T-helper 2 cell treated with Interferon-gamma antibody and Interleukin-4, amounts not matched to agents 5 μg/mL and 100 μg/mL, for 36 hours (primary cell): ENCODE measurements at places on chromosomes 3 and 15.

DNA sequence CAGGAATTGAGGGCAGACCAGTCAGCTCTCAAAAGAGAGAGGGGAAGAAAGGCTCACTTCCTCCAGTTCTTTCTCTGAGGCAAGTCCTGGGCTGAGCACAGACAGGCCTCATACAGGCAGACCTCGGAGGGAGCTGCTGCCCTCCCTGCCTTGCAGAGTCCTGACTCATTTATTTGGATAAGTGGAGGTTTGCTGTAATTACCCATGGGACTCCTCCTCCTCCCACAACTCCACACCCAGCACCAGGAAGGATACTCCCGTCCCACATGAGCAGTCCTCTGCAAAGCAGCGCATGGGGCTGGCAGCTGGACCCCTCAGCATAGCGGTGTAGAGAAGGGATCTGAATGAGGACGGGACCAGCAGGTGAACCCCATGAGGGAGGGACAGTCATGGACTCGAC is 13.4 kb upstream of the SCN10A start:
- peaks cover 7% of the 10 kb centered on the region for H3K4me1 ChIP-seq
- no peaks in the 10 kb centered on the region for H3K36me3 ChIP-seq
- H3K27me3 ChIP-seq, result no peaks in the 10 kb centered on the region
- H3K4me3 ChIP-seq, result no peak overlapping the region

DNA sequence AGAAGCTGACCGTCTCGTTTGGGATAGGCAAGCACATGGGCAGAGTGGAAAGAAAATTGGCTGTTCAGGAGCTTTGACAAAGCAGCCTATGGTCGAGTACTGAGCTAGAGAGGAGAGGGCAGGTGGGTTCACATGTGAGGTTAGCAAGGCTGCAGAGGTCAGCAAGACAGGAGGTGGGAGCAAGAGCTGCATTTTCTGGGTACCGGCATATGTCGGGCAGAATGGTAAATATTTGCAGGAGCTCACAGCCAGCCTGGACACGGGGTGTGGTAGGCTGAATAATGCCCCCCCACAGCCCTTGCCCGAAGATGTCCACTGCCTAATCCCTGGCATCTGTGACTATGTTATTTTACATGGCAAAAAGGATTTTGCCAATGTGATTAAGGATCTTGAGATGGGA is 8.3 kb downstream of the RARRES1 start:
- DNase-seq, result no peak
- peaks cover 15% of the 10 kb centered on the region for H3K36me3 ChIP-seq
- no peak overlapping the region for H3K4me3 ChIP-seq
- no peaks in the 10 kb centered on the region for H3K27me3 ChIP-seq

GRCh38 chr3:146682171-146682570 is 77.0 kb upstream of the PLSCR5 start:
- H3K36me3 ChIP-seq, result no peaks in the 10 kb centered on the region
- H3K4me1 ChIP-seq, result no peaks in the 10 kb centered on the region
- no peak overlapping the region for H3K27ac ChIP-seq
- no peak for DNase-seq
- H3K27me3 ChIP-seq, result no peaks in the 10 kb centered on the region

- no peak overlapping the region for H3K27ac ChIP-seq
- H3K36me3 ChIP-seq, result no peaks in the 10 kb centered on the region
- H3K4me1 ChIP-seq, result no peaks in the 10 kb centered on the region
These were observed 78.3 kb upstream of the CDIN1 start for GRCh38 chr15:36501063-36501678.

DNA sequence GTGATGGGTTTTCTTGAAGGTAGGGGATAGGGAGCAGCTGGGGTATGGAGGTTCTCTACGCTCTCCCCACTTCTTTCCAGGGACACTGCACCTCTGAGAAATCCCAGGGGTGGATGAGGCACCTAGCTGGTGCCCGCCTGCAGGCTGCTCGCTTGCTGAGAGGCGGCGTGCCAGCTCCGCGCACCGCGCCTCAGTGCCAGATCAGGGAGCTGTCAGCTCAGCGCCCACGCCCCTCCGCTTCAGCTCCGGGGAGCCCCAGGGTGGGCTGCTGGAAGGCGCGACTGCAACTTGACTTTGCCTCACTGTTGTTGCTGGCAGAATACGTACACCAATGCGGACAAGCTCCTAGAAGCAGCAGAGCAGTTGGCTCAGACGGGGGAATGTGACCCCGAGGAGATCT is 345.7 kb upstream of the UMPS start:
- no peak for DNase-seq
- H3K4me3 ChIP-seq, result no peak overlapping the region
- no peaks in the 10 kb centered on the region for H3K36me3 ChIP-seq
- H3K27ac ChIP-seq, result no peak overlapping the region

- no peaks in the 10 kb centered on the region for H3K36me3 ChIP-seq
- peaks cover 7% of the 10 kb centered on the region for H3K27me3 ChIP-seq
- no peak for DNase-seq
- H3K4me1 ChIP-seq, result peaks cover 27% of the 10 kb centered on the region
- H3K4me3 ChIP-seq, result no peak overlapping the region
- no peak overlapping the region for H3K27ac ChIP-seq
These were observed 17.1 kb upstream of the MRPS22 start for GRCh38 chr3:139326707-139327106.

DNA sequence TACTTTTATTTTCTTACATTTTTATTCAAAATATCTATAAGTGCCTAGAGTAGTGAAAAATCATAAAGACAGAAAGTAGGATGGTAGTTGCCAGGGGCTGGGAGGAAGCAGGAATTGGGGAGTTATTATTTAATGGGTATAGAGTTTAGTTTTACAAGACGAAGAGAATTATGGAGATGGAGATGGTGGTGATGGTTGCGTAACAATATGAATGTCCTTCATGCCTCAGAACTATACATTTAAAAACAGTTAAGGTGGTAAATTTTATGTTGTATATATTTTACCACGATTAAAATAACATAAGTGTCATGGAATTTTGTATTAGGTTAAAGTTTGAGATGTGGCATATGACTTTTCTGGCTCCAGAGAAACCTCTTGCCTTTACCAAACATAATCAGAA is 171.4 kb downstream of the MYRIP start:
- H3K36me3 ChIP-seq, result no peaks in the 10 kb centered on the region
- no peaks in the 10 kb centered on the region for H3K4me1 ChIP-seq
- H3K27ac ChIP-seq, result no peak overlapping the region
- DNase-seq, result no peak
- H3K27me3 ChIP-seq, result no peaks in the 10 kb centered on the region

DNA sequence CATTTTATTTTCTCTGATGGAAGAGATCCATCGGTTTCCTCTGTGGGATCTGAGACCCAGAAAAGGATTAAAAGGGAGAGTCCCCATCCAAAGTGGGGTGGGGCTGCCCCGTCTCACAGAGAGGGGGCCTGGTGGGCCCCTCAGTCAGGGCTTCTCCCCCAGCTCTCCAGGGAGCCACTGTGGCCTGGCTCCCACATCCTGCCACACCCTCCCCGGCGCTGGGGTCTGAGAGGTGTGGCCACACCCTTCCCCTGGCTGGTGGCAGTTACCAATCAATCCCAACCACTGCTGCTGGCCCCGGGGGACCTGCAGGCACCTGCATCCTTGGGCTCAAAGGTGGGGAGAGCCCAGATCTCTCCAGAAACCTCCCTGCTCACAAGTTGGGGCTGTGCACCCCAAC is 161.8 kb upstream of the IQSEC1 start:
- H3K27me3 ChIP-seq, result peaks cover 8% of the 10 kb centered on the region
- peak overlapping the region; percentile 65 for H3K4me3 ChIP-seq
- peaks cover 28% of the 10 kb centered on the region for H3K4me1 ChIP-seq
- H3K36me3 ChIP-seq, result no peaks in the 10 kb centered on the region
- peak overlapping the region; percentile 80 for H3K27ac ChIP-seq
- DNase-seq, result no peak

GRCh38 chr3:98406034-98406433 is 15.6 kb downstream of the OR5K3 start:
- no peak overlapping the region for H3K27ac ChIP-seq
- DNase-seq, result no peak
- H3K4me3 ChIP-seq, result no peak overlapping the region
- no peaks in the 10 kb centered on the region for H3K36me3 ChIP-seq
- peaks cover 3% of the 10 kb centered on the region for H3K27me3 ChIP-seq
- H3K4me1 ChIP-seq, result peaks cover 2% of the 10 kb centered on the region

- H3K27me3 ChIP-seq, result peaks cover 7% of the 10 kb centered on the region
- no peak for DNase-seq
- no peaks in the 10 kb centered on the region for H3K36me3 ChIP-seq
- H3K4me3 ChIP-seq, result no peak overlapping the region
- peaks cover 4% of the 10 kb centered on the region for H3K4me1 ChIP-seq
- H3K27ac ChIP-seq, result no peak overlapping the region
These were observed 37.5 kb upstream of the CHST2 start for GRCh38 chr3:143081844-143082778.

- no peaks in the 10 kb centered on the region for H3K27me3 ChIP-seq
- H3K4me1 ChIP-seq, result no peaks in the 10 kb centered on the region
- no peaks in the 10 kb centered on the region for H3K36me3 ChIP-seq
- H3K27ac ChIP-seq, result no peak overlapping the region
- no peak for DNase-seq
- no peak overlapping the region for H3K4me3 ChIP-seq
These were observed 44.7 kb downstream of the CADM2 start for GRCh38 chr3:85003479-85003878.

- no peaks in the 10 kb centered on the region for H3K27me3 ChIP-seq
- peaks cover 16% of the 10 kb centered on the region for H3K4me1 ChIP-seq
- H3K27ac ChIP-seq, result no peak overlapping the region
- DNase-seq, result no peak
- no peak overlapping the region for H3K4me3 ChIP-seq
These were observed 96.7 kb upstream of the TP63 start for GRCh38 chr3:189534531-189534930.

DNA sequence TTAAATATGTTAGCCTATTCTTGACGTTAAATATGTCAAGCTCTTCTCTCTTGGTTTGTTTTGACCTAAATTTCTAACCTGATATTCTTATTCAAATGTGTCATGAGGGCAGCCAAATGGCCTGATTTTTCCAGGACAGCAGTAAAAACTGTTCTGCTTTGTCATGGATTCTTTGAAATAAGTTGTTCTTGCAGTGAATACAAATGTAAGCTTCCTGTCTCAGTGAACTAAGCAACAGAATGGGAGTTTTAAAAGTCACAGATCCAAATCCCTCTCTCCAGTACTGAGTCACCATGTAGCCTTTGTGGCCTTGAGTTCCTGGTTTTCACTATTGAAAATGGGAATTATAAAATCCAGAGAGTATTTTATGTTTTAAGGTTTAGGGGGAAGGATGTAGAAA is 301.8 kb downstream of the NLGN1 start:
- no peak overlapping the region for H3K4me3 ChIP-seq
- H3K4me1 ChIP-seq, result no peaks in the 10 kb centered on the region
- DNase-seq, result no peak
